ENCODE measurements at places on chromosomes 5 and 9.

- DNase-seq: no peak
These were observed 52.1 kb downstream of the BARX1 start for GRCh38 chr9:93902780-93903655.

- no peak for DNase-seq
These were observed 15.2 kb downstream of the GARNL3 start for GRCh38 chr9:127279717-127280285.

GRCh38 chr9:89311346-89312221, 589 bp downstream of the CKS2 start:
- DNase-seq: no peak

- no peak for DNase-seq
These were observed 128.9 kb downstream of the ERCC6L2 start for GRCh38 chr9:96004379-96004778.

DNA sequence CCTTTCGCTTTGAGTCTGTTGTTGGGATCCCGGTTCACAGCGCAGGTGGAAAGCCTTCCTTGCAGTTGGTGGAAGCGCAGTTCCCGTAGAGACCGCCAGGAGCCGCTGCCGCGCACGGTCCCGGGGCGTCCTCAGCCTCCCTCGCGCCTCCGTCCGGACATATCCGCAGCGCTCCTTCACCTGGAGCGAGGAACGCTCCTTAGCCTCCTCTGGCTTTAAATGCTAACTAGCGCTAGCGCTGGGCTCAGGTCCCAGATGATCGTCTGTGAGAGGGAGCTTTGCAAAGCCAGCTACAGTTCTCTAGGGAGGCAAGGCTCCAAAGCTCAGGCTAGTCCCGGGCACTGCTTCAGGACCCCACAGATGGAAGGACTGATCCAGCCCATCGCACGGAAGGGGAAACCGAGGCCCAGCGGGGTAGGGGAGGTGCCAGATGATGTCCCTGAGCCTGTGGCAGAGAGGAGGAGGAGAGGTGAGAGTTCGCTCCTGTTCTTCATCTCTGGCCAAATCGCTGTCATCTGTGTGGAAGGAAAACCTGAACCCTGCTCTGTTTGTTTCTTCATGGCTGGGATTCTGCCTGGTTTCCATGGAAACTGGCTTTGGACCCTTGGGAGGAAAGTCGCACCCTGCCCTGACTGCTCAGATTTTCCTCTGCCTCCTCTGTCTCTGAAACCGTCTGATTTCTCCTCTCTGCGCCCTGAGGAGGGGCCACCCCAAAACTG, 31.4 kb downstream of the COL15A1 start:
- peak; percentile 83 for DNase-seq

DNA sequence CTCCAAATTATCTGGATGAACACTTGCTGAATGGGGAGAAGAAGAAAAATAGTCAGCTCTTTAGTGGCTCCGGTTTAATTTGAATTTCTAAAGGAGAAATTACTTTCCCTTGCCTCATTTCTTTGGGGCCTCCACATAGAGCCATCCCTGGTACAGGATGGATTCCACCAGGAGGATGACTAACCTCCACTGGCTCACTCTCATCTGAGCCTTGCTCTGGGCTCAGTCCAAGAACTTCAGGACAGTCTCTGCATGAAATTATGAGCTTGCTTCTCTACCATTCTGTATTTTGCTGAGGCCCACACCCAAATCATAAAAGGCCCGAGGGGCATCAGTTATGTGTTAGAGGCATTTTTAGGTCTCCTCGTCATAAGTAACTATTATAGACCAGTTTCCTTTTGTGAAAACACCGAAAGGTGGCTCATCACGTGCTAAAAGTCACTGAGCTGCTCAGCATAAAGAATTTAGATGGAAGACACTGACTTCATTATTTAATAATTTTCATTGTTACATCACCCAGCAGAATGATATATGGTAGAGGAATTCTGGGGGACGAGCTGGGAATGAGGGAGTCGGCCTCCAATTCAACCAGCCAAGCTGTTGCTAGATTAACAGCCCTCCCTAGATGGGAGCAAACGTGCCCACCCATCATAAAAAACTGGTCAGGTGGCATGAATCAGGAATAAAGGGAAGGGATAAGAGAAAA, 222.1 kb downstream of the TARS1 start:
- DNase-seq: no peak

DNA sequence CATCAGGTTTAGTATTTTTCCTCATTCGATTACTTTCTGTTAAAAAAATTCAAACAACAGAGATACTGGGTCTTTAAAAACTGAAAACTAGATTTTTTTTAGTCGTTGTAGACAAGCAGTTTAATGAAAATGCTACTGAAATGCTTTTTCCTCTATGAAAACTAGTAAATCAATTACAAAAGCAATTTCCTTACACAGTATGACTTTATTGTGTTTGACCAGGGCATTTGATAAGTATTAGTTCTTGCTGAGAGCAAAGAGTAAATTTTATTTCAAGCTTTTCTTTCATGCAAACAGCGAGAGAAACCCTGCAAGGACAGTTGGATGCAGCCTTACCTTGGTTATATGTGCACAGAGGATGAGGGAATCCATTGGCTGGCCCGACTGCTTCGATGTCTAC, 308.5 kb downstream of the MAT2B start:
- DNase-seq: no peak

DNA sequence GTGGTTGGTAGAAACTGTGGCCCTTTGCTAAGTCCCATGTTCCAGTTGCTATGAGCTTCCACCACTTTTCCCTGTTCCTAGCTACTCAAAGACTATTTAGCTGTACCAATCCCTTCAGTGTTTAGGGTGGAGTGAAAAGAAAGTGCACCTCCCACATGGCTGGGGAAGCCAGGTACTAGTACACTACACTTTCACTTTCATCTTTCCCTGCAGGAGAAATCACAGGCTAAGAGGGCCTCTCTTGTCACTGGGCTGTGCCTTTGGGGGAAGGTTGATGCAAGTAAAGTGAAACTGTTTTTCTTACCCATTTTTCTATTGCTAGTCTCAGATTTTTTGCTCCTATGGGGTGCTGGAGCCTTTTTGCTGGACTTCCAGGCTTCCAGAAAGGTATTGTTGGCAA, 33.5 kb upstream of the CKS2 start:
- no peak for DNase-seq

GRCh38 chr5:20109326-20109725, 121.3 kb upstream of the CDH18 start:
- no peak for DNase-seq

- no peak for DNase-seq
These were observed 674.5 kb downstream of the CETN3 start for GRCh38 chr5:89735082-89735481.

DNA sequence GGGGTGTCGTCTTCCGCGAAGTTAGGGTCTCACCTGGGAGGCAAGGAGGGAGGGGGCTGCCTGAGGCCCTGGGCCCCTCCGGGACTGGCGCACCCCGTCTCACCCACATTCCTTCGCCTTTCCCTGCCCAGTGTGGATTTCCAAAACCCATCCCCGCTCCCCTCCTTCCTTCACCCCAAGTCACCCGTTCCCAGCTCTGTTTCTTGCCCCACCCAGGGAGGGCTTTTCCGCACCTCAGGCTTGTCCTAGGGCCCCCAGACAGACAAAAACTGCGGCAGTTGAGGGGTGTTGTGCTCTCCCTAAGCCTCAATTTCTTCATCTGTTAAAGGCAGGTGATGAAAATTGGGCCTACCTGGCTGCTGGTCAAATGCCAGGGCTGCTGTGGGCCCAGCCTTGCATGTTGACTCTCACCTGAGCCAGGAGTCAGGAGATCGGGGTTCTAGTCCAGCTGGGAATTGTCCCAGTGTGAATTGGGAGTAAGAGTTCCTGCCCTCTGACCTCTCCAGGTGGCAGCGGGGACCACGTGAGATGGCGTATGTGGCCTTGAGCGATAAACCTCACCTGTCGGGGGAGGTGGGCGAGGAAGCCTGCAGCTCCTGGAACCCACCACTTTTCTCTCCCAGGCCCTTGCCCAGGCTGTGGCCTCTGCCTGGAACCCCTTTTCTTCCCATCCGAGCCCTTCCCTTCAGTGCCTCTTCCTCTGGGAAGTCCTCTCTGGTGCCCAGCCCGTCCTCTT, 143.4 kb upstream of the IER5L start:
- DNase-seq: no peak

DNA sequence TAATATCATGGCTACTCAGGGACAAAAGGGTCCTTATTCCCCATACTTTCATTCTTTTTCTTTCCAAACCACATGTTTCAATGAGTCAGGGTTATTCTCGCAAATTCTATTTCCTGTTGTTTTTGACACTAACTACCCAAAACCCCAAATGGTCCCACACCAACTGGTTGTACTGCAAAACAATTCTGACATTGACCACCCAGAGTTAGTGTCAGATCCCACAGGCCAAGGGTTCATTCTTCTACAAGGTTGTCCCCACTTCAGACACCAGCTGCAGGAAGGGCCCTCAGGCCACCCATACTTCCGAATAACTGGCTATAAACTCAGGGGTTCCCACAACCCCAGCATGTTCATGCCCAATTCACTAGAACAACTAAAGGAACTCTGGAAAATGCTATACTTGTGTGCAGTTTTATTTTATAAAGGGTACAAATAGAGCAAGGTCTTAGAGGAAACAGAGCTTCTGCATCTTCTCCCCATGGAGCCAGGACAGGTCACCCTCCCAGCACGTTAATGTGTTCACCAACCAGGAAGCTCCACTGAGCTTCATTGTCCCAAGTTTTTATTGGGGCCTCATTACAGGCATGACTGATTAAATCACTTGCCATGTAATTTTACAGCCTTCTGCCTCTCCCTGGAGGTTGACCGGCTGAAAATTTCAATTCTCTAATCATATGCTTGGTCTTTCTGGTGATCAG, 334.8 kb downstream of the DRD1 start:
- DNase-seq: no peak

DNA sequence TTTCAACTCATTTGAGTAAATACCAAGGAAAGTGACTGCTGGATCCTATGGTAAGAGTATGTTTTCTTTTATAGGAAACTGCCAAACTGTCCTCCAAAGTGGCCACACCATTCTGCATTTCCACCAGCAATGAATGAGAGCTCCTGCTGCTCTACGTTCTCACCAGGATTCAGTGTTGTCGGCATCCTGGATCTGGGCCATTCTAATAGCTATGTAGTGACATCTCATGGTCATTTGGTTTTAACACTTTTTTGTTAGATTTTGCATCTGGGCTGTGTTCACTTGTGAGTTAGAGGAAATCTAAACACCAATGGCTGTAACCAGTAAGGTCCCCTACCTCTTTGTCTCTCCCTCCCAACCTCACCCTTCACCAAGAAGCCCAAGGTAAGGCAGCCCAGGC, 115.9 kb downstream of the ATPSCKMT start:
- no peak for DNase-seq

DNA sequence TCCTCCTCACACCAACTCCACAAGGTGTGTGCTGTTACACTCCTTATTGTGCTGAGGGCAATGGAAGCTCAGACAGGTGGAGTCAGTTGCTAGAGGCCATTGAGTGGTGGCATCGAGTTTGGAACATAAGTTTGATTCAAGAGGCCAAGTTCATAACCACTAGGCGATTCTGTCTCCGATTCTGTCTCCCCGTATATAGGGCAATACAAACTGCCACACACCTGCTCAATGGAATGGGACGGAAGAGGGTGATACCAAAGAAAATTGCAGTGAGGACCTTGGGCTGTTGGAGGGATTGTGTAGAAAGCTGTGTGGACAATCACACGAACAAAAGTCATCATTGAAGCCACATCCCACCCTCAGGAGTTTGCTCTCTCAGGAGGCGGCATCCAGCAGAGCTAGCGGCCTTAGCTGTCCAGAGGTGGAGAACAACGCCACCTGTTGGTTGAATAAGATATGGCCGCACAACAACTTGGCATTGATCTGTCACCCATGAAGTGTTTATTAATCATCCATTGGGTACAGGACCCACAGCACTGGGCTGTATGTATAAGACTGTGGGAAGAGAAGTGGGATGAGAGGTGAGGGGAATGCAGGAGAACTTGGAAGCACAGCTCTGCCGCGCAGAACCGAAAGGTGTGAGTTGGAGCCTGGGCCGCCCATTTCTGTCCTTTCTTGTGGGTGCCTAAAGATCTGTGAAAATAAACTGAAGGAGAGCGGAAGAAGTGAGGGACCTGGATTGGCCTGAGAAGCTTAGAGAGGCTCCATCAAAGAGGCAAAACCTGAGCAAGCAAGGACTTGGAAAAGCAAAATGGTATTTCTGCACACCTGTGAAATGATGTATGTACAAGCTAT, 16.1 kb upstream of the NEUROG1 start:
- peak; percentile 25 for DNase-seq

- no peak for DNase-seq
These were observed 139.6 kb upstream of the RASA1 start for GRCh38 chr5:87127956-87128687.

DNA sequence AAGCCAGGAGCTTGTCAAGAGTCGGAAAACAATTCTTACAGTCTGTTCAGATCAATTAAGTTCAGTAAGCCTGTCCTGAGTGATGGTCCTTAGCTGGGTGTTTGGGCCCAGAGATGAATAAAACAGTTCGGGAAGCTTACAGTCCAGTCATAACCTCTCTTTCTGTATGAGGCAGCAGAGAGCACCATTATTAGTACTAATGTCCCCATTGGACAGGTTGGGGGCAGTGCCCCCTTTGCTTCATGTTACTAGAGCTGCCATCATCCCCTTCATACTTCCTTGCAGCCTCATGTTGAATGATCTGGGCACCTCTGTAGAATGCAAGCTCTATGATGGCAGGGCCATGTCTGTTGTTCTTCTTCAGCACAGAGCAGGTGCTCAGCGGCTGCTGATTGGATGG, 9.8 kb downstream of the DOCK2 start:
- no peak for DNase-seq

GRCh38 chr5:120103495-120103894, 360.6 kb upstream of the PRR16 start:
- DNase-seq: no peak

GRCh38 chr5:35213608-35214007, 16.7 kb downstream of the PRLR start:
- DNase-seq: no peak

DNA sequence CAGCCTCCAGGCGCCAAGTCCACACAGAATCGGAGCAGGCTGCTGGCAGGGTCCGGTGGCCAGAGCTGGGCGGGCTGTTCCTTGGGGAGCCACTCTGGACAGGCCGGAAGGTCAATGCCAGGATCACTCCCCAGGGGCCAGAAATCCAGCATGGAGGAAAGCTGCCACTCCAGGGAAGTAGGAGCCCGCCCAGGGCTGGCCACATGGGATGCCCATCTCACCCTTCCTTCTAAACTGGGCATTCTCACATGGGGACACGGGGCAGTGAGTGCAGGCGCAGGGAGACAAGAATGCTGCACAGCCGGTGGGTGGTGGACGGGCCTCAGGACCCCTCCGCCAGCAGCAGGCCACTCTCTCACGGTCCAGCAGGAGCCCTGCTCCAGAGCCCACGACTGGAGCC, 58.2 kb downstream of the ADAMTS2 start:
- DNase-seq: no peak

- no peak for DNase-seq
These were observed 1060.6 kb upstream of the ACO1 start for GRCh38 chr9:31323726-31324444.

- no peak for DNase-seq
These were observed 81.6 kb upstream of the IFNK start for GRCh38 chr9:27442464-27442863.

- DNase-seq: no peak
These were observed 1.4 kb upstream of the GLRX start for GRCh38 chr5:95823738-95824609.

GRCh38 chr9:131167146-131167692, 41.8 kb downstream of the NUP214 start:
- no peak for DNase-seq
